ENCODE measurements at places on chromosomes 6 and 20.
A peak's percentile ranks its signal among the peaks of the same experiment; 100 is the strongest.

DNA sequence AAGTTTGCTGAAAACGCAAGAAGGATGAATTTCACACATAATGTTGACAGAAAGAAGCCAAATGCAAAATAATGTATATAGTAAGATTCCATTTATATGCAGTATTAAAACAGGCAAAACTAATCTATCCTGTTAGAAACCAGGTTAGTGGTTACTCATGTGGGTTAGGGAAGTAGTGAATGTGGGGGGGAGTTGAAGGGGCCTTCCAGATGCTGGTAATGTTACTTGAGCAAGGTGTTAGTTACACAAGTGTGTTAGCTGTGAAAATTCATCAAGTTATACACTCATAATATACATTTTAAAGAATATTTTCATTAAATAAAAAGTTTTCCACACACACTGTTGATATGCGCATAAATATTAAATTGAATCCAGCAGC is 29.8 kb downstream of the USP45 start:
- no peak for DNase-seq

- no peak for DNase-seq
Observed at GRCh38 chr6:146912730-146913685, 291.2 kb upstream of the STXBP5 start.

DNA sequence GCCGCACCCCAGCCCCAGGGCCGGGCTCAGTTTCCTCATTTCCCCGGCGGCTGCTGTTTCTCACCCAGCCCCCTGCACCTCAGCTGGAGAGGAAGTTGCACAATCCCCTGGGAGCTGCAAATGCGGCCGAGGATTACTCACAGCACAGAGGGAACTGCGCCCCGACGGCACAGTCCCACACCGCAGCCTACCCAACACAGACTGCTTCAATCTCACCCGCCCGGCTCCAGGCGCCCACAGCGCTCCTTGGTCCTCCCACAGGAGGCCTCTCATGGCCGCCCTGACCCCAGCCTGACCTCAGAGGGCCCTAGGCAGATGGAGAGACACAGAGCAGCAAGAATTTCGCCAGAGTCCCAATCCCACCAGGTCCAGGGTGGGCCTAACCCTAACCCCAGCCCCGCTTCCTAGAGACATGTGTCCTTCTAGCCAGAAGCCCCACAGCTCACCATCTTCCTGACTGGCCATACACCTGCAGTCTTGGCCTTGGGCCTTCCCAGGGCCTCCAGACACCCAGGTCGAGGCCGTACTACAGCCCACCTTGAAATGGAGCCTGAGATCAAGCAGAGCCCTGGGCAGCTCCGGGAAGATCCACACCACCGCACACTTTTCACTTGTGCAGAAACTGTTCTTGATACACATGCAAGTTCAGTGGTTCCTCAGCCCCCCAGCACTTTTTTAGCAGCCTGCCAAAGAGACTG is 11.7 kb downstream of the TFEB start:
- no peak for DNase-seq

GRCh38 chr6:109793792-109794191 is 102.7 kb downstream of the FIG4 start:
- DNase-seq, result peak; percentile 80

GRCh38 chr20:13183005-13183404 is 38.1 kb upstream of the ISM1 start:
- DNase-seq, result no peak

DNA sequence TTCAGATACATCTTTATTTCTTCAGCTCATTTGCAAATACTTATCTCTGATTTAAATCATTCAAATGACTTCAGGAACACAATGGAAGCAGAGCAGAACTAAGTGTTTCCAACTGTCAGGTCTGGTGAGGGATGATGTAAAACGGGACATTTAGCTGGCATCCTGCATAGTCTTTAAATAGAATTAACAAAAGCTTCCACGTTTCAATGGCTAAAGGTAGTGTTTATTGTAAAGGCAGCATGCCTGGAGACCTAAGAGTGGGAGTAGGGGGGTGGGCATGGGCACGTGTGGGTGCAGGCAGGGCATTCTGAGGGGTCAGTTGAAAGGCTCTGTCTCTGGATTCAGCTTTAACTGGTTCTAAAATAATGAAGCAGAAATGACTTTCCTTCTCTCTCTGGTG is 174.9 kb downstream of the PLCB1 start:
- no peak for DNase-seq

GRCh38 chr6:5893295-5893694 is 113.4 kb downstream of the NRN1 start:
- no peak for DNase-seq

- DNase-seq, result no peak
Observed at GRCh38 chr6:135064586-135064985, 10.0 kb upstream of the HBS1L start.

Data from LoVo (cell line).